ENCODE measurements at places on chromosomes 2 and 18. TPM values are rescaled to one million over a fixed set of nuclear protein-coding genes. Genes with fewer than 3 reads are reported as not detected.

The ABCG8 gene
- total RNA-seq: not detected

The CASP10 gene
- total RNA-seq: 38.4 TPM

The SPP2 gene
- total RNA-seq: not detected

The TXNL1 gene
- 75.2 TPM for total RNA-seq

The NR4A2 gene
- total RNA-seq: 0.13 TPM

The SIGLEC15 gene
- total RNA-seq: 0.14 TPM

The ZNF638 gene
- 170 TPM for total RNA-seq

The HMSD gene
- total RNA-seq: 0.27 TPM

Measured in thoracic aorta endothelial cell (primary cell).